Neural crest cell (in vitro differentiated cells): ENCODE measurements at places on chromosomes 11 and 22.
A peak's percentile ranks its signal among the peaks of the same experiment; 100 is the strongest.

GRCh38 chr11:129315781-129316579 lies 59.7 kb upstream of the BARX2 start:
- no peak for DNase-seq

DNA sequence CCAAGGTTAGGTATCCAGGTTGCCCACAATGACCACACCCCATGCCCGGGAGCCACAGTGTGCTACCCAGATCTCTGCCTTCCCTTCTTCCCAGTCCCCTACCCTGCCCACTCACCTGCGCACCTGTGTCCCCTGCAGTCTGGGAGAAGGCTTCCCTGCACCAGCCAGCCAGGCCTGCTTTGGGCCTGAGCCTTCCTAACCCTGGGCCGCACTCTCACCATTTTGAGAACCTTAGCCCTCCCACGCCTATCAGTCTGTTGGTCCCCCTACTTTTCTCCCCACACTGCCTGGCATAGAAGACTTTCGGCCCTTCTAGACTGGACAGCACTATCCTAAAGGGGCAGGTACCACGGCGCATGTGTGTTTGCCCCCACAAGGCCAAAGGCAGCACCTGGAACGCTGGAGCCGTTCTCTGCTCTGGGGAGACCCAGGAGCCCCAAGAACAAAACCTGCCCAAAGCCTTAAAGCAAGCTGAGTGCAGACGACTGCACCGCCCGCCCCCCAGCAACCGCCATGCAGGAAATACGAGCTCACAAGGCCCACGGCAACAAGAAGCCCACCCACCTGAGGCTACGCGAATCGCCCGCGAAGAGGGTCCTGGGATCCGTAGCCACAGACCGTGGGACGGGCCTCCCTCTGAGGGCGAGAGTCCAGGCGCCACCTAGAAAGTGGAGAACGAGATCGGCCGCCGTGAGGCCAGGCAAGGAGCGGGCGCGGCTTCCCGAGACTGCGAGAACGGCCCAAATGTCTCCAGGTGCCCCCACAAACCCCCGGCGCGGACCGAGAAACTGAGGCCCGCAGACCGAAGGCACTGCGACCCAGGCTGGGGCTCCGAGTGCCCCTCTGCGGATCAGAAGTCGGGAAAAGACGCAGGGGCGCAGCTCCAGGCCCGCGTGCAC lies 546 bp downstream of the GNB1L start:
- DNase-seq: peak; percentile 36

DNA sequence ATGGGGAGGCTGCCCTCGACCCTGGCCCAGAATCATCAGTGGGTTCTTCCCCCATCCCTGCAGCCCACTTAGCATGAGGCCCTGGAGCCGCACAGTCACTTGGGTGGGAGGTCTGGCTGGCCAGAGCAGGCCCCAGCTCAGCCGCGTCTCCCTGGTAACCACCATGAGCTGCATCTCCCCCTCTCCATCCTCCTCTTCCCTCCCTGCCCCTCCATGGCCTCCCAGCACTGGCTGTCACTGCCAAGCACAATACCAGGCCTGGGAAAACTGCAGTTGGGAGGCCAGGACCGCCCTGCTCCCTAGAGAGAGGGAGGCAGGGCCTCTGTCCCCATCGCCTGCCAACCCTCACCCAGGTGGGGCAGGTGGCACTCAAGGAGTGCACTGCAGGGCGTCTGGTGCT lies 8.0 kb downstream of the CSDC2 start:
- DNase-seq: no peak

- no peak for DNase-seq
Measured at GRCh38 chr11:6604081-6604626, 580 bp downstream of the ILK start.

- no peak for DNase-seq
Measured at GRCh38 chr11:113075586-113076095, 114.4 kb downstream of the NCAM1 start.

DNA sequence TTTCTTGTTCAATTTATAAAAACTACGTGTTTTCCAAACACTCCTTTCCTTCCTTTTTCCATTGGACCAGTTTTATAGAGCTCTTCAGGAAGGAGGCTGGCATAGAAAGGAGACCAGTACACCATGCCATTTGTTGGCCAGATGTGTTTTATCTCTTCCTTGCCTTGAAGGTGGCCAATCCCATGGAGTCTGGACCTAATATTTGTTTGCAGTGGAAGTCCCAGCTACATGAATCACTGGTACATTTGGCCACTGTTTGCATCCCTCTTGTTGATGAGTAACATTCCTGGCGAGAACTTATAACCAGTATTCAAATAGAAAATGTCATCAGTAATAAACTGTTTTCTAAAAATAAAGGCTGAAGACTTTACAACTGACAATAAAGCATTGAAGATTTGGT lies 110.2 kb downstream of the ANO3 start:
- no peak for DNase-seq

DNA sequence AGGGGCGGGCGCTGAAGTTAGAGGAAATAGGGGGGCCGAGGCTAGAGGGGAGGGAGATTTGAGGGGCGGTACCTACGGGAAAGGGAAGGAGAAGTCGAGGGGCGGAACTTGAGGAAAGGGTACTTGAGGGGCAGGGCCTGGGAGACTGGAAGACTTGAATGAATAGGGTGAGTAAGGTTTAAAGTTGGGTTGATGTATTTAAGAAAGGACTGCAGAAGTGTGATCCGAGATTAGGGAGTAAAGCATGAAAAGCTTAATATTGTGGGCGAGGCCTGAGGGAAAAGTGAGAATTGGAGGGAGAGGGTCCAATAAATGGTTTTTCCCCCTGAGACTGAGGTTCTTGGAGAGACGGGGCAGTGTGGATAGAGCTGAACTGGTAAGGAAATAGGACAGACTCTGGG lies 723 bp downstream of the HSCB start:
- DNase-seq: no peak

DNA sequence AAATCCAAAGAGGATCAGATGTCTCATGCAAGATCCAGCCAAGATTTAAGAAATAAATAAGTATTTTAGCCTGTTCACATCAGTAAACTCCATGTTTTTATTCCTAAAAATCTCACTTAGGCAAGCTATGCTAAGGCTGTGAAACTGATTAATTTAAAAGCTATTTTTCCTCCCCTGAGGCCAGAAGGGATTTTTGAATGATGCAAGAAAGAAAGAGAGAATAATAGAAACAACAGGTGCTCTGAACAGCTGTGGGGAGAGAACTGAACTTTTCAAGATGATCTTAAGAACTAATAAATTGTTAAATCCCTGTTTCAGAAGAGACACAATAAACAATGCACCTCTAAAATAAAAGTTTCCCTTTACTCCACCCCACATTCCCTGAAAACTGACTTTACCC lies 241.6 kb downstream of the DLG2 start:
- no peak for DNase-seq

DNA sequence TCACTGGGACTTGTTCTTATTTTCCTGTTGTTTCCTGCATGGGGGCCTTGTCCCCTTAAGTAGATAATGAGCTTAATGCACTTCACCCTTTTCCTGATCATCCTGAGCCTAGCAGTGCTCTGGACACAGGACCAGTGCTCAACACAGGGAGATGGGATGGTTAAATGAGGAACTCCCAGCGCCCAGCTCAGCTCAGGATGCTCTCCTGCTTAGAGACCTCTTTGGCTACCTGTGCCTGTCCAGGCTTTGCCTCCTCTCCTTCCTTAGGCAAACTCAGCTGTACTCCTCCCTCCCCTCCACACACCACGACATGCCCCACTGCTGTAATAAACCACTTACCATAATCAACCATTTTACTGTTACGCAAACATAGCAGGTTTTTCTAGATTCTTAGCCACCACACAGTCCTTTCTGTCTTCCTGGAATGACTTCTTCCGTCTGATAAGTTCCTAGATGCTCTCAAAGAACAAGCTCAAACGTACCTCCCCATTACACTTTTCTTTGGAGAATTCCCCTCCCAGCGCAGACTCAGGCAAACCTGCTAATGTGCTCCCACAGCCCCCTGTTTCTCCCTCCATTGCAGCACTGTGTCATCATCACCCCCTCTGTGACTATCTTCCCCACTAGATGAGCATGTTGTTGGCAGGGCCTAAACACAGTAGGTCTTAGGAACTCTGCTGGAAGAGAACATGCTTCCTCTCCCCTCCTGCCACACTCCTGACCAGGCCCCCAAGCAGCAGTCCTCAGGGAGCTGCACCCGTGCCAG lies 113.6 kb downstream of the MICAL2 start:
- no peak for DNase-seq

DNA sequence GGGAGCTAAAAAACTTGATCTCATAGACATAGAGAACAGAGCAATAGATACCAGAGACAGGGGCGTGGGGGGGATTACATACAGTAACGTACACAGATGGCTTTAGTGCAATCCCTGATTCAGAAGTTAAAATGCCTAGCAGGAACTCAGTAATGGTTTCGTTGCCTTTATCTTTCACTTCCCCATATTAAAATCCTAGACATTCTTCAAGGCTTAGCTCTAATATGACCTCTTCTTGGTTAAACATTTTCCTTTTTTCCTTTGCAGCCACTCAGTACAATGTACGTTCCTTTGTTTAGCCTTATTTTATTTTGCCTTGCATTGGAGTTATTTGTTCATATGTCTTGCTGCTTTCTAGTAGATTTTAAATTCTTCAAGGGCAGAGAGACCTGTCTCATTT lies 104.9 kb downstream of the C11orf87 start:
- DNase-seq: no peak

GRCh38 chr11:105265845-105266244 lies 126.3 kb upstream of the CARD18 start:
- no peak for DNase-seq

- no peak for DNase-seq
Measured at GRCh38 chr11:82631722-82632630, 101.7 kb downstream of the FAM181B start.

GRCh38 chr11:125408311-125408711 lies 87.8 kb downstream of the FEZ1 start:
- no peak for DNase-seq

DNA sequence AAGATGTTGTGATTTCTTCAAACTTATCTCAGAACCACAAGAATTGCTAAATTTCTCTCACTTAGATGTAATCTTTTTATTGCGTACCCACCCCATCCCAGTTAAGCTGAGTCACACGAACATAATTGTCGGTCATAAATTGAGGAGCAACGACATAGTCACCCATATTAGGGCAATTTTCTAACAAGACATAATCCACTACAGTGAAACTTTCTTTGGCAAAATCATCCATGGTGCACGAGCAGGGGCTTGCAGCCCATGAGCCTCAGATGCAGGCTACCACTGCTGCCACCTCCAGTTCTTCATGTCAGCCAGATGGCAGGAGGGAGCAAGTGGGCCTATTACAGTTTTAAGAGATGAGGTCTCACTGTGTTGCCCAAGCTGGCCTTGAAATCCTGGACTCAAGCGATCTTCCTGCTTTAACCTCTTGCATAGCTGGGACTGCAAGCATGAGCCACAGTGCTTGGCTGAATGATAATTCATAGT lies 70.3 kb upstream of the GRK2 start:
- DNase-seq: no peak

DNA sequence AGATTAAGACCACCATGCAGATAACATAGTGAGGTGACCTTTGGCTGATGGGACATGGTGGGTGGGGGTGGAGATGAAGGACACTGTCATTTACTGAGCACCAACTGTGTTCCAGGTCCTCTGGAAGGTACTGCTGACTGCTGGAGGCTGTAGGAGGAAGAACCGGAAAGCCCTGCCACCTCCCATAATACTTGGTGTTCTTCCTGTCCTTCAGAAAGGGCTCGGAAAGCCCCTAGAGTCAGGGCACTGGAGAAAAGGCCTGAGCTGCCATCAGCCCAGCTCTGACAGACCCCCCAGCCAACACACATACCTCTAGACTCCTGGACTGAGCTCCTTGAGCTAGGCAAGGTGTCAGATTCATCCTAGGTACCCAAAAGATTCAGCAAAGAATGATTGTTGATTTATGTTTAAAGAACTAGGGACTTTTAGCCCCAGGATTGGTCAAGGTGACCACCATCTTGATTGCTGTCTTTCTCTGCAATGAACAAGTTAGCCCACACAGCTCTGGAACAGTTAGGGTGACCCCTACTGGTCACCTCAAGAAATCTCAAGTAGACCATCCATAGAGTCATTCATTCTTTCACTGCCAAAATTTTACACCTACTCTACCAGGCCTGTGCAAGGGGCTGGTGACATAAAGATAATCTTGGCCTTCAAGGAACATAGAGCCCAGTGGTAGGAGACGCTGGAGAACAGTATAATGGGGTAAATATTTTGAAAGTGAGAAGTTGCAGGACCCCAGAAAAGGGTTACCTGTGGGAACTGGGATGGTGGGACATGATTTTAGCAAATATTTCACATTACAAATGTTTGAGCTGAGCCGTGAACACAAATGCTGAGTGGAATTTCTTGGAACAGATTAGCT lies 39.4 kb downstream of the IRAG1 start:
- no peak for DNase-seq

- peak; percentile 82 for DNase-seq
Measured at GRCh38 chr22:37166675-37167066, 17.0 kb upstream of the IL2RB start.

GRCh38 chr11:133545199-133545803 lies 13.0 kb upstream of the OPCML start:
- no peak for DNase-seq

DNA sequence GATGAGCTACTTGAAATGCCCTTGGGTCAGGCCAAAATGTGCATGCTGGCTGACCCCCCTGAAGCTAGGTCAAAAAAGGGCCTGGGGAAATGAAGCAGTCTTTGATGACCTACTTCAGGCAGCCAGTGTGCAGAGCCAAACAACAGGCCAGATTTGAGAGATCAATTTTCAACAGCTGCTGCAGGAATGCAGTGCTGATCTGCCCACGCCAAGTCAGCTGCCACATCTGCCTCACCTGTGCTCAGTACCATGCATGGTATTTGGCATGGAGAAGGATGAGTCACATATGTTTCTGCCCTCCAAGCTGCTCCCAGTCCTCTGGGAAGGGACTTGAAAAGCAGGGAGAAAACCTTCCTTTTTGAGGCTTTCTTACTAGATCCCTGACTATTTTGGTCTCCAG lies 35.8 kb downstream of the MTNR1B start:
- DNase-seq: no peak

GRCh38 chr22:19663821-19664355 lies 50.4 kb upstream of the SEPTIN5 start:
- DNase-seq: no peak

DNA sequence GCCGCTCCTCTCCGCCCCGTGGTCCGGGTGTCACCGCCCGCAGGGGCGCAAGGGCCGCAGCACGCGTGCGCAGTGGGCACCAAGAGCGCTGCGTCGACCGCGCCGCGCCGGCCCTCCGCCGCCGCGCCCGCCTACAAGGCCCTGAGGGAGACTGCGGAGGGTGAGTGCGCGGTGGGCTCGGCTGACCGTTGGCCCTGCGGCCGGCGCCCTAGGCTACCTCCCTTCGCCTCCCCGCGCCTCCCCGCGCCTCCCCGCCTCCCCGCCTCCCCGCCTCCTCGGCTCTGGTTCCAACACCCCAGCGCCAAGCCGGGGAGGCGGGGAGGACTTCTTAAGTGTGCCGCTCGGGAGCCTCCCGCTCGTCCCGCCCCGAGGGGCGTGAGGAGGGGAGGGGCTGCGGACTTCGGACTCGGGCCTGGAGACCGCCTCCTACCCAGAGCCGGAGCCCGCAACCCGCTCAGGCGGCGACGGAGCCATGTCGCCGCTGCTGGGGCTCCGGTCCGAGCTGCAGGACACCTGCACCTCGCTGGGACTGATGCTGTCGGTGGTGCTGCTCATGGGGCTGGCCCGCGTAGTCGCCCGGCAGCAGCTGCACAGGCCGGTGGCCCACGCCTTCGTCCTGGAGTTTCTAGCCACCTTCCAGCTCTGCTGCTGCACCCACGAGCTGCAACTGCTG lies at the start of gene AQP11:
Gene AQP11 (plus strand): TSS at position 433 of the 673 bp plus-strand sequence. CDS start 40 bp downstream, at position 473.
- peak; percentile 81 for DNase-seq
